Nephron progenitor cell (in vitro differentiated cells): ENCODE measurements at places on chromosomes 3 and 15.
A peak's percentile ranks its signal among the peaks of the same experiment; 100 is the strongest.

GRCh38 chr15:75720787-75721479 is 8.3 kb upstream of the CSPG4 start:
- DNase-seq = no peak

GRCh38 chr3:53238051-53238850 is 17.6 kb downstream of the TKT start:
- no peak for DNase-seq

DNA sequence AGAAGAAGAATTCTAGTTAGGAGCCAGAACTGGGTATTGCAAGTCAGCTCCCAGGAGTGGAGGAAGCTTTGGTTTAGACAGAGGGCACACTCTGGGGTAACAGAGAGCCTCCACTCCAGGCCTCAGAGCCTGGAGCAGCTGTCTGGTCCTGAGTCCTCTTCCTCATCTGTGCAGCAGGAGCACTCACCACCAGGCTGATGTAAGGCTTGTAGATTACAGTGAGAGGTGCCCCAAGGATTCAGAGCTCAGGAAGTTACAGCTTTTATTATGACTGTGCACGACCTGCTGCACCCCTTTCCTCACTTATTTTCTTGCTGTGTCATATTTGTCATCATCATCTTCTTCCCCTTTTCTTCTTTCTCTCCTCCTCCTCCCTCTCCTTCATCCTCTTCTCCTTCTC is 210.4 kb downstream of the ATP10A start:
- DNase-seq = no peak

- no peak for DNase-seq
Measured at GRCh38 chr3:72848703-72849081, 447 bp upstream of the SHQ1 start.

DNA sequence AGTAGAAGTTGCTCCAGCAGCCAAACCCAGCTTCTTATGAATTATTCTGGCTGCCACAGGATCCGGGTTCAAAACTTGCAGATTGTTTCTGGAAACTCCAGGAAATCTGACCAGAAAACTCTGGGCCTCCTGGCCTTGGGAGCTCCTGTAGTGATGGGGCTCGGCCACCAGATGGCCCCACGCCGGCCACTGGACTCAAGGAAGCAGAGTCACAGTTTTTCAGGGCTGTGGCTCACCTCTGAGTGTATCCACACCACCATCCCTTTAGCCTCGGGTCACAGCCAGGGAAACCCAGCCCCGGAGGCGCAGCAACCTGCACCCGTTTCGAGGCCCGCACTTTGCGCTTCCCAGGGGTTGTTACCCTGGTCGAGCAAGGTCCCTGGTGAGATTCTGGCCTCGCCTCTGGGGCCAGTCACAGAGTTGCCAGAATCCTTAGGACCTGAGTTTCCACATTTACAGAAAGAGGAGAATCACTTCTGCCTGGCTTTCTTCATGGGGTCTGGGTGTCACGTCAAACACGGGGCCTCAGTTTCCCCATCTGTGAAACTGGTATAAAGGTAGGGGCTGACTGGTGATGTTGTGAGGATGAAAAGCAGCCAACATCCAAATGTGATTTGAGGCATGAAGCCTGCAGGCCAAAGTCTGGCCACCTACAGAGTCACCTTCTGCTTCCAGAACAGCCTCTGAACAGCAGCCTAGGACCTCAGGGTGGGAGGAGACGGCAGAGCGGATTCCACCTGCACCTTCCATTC is 53.5 kb upstream of the LCTL start:
- peak; percentile 84 for DNase-seq

DNA sequence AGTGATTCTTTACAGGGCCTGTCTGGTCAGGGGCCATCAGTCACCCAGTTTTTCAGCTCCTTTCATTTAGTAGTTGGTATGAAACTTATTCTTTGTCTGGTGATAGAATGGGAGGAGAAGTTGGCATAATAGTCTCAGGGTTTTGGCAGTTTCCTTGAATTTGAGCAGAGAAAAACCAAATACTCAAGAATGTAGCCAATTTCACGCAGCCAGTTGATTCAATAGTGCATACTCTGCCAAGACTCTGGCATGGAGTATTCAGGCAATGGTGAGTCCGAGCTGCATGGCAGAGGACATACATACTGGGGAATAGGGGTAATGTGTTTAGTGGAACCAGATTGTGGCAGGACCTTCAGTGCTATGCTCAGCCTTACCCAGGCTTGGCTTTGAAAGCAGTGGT is 118.3 kb downstream of the GALK2 start:
- DNase-seq = no peak

- DNase-seq = no peak
Measured at GRCh38 chr3:133827136-133827535, 21.5 kb downstream of the SRPRB start.

- no peak for DNase-seq
Measured at GRCh38 chr3:9022305-9023225, 59.3 kb upstream of the RAD18 start.
